ENCODE measurements at places on chromosomes 5 and 9.

DNA sequence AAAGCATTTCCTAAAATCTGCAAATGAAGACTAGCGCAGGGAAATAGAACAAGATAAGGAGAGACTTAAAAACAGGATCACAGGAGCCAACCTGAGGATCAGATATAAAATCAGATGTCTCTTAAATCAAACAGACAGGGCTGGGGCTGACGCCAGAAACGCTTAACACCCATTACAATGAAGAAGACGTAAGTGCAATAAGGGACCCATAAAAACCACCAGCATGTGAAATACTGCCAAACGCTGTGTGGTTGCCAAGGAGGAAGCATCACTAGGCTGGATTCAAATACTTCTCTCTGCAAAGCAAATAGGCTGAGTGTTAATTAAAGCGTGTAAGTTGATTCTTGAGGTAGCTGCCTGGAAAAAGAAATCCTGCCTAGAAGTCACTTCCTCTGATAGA, 74.4 kb upstream of the ATP10B start:
- DNase-seq: no peak

- no peak for DNase-seq
Measured at GRCh38 chr5:98933445-98934072, 4.8 kb upstream of the CHD1 start.

- no peak for DNase-seq
Measured at GRCh38 chr9:20551835-20552234, 70.5 kb downstream of the MLLT3 start.

- DNase-seq: no peak
Measured at GRCh38 chr9:84711936-84712335, 42.4 kb downstream of the NTRK2 start.

DNA sequence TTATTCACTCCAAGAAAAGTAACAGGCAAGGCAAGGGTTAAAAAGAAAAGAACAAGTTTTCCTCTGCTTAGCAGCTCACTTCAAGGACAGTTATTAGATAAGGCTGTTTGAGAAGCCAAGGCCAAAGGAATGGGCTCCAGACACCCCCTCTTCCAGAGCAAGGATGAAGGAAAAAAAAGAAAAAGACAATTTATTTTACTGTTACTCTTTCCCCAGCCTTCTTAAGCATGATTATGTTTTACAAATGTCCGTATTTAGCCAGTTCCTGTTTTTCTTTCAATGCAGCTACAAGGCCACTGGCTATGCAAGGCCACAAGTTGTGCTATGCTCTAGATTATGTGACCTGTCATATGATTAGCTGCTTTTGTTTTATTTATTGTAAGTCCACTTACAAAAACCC, 106.5 kb upstream of the SIMC1 start:
- no peak for DNase-seq

Data from activated gamma-delta T cell treated with Interleukin-2 at 50 U/mL for 16 hours (primary cell).